Frontal cortex (tissue), 4 donors: ENCODE measurements at places on chromosomes 2 and 18. TPM values are rescaled to one million over a fixed set of nuclear protein-coding genes. Genes with fewer than 3 reads are reported as not detected.

Gene PSTPIP2
- 0.41 TPM for total RNA-seq

Gene CD207
- total RNA-seq = not detected

DNA sequence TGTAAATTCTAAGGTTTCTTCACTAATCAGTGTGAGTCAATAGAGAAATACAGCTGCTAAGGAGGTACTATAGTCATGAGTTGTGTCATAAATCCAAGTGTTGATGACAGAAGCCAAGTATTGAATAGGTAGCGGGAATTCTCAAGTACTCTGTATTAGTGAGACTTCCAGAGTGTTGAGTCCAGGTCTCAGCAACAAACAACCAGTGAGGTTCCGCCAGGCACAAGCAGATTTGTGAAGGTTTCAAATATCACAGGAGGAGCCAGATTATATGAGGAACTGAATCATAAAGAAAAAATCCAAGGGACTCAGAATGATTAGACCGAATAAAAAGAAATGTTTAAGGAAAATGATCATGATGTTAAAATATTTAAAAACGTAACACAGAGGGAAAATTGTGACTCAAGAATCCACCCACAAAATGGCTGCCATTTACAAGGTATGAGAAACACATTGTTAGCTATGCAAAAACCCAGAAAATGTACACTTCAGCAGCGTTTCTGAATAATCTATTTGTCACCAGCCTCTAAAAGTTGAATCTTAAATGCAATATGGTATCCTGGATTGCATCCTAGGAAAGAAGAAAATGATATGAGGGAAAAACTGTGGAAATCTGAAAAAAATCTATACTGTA, 27.3 kb upstream of the EVA1A start:
- no peak for DNase-seq

GRCh38 chr2:170147576-170147975, 30.4 kb upstream of the MYO3B start:
- no peak for DNase-seq
